ENCODE measurements at places on chromosomes 6 and 20. TPM values are rescaled to one million over a fixed set of nuclear protein-coding genes. Genes with fewer than 3 reads are reported as not detected.

Gene PNLDC1
- total RNA-seq: 0.49 TPM

Gene ZNF311
- total RNA-seq: 1.3 TPM

- no peaks in the 10 kb centered on the region for H3K36me3 ChIP-seq
- peaks cover 22% of the 10 kb centered on the region for H3K4me1 ChIP-seq
- no peak overlapping the region for H3K27ac ChIP-seq
- no peak for DNase-seq
- H3K27me3 ChIP-seq: no peaks in the 10 kb centered on the region
- H3K4me3 ChIP-seq: no peak overlapping the region
Measured at GRCh38 chr6:128131566-128131965, 230.7 kb upstream of the THEMIS start.

- no peaks in the 10 kb centered on the region for H3K36me3 ChIP-seq
- no peak overlapping the region for H3K4me3 ChIP-seq
- H3K27me3 ChIP-seq: no peaks in the 10 kb centered on the region
- no peaks in the 10 kb centered on the region for H3K4me1 ChIP-seq
- peak overlapping the region; percentile 19 for H3K27ac ChIP-seq
- DNase-seq: no peak
Measured at GRCh38 chr6:95263840-95264239, 313.5 kb upstream of the MANEA start.

DNA sequence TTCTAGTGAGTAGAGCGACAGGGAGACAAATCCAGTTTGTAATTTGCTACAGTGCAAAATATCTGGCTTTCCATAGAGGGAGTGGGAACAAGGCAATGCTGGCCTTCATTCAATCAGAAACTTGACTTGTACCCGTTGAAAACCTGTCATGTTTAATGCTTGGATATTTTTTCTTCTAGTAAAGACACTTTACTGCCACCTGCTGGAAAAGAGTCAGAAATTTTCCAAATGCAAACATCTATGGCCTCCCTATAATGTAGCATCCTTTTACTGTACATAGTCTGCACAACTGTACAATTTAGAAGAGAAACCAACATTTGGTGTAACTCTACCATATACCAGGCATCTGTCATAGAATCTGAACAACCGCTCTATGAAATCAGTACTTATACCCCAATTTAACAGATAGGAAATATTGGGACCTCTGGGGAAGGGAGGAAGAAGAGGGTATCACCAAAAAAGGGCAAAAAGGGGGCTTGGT, 16.7 kb upstream of the TBC1D20 start:
- no peaks in the 10 kb centered on the region for H3K4me1 ChIP-seq
- peak; percentile 16 for DNase-seq
- no peaks in the 10 kb centered on the region for H3K27me3 ChIP-seq
- H3K4me3 ChIP-seq: no peak overlapping the region
- H3K27ac ChIP-seq: no peak overlapping the region
- peaks cover 19% of the 10 kb centered on the region for H3K36me3 ChIP-seq

GRCh38 chr6:161534264-161534873, 260.5 kb upstream of the AGPAT4 start:
- H3K4me3 ChIP-seq: no peak overlapping the region
- no peaks in the 10 kb centered on the region for H3K27me3 ChIP-seq
- no peaks in the 10 kb centered on the region for H3K36me3 ChIP-seq
- peaks cover 15% of the 10 kb centered on the region for H3K4me1 ChIP-seq
- DNase-seq: no peak

- peaks cover 12% of the 10 kb centered on the region for H3K4me1 ChIP-seq
- no peaks in the 10 kb centered on the region for H3K36me3 ChIP-seq
- H3K27me3 ChIP-seq: peaks cover 73% of the 10 kb centered on the region
- peak overlapping the region; percentile 81 for H3K4me3 ChIP-seq
- peak; percentile 36 for DNase-seq
- H3K27ac ChIP-seq: no peak overlapping the region
Measured at GRCh38 chr6:11043378-11043960, 636 bp downstream of the ELOVL2 start.
